ENCODE measurements at places on chromosomes 2 and 18.

- DNase-seq: peak; percentile 33
These were observed 142.1 kb downstream of the CABLES1 start for GRCh38 chr18:23277399-23277798.

DNA sequence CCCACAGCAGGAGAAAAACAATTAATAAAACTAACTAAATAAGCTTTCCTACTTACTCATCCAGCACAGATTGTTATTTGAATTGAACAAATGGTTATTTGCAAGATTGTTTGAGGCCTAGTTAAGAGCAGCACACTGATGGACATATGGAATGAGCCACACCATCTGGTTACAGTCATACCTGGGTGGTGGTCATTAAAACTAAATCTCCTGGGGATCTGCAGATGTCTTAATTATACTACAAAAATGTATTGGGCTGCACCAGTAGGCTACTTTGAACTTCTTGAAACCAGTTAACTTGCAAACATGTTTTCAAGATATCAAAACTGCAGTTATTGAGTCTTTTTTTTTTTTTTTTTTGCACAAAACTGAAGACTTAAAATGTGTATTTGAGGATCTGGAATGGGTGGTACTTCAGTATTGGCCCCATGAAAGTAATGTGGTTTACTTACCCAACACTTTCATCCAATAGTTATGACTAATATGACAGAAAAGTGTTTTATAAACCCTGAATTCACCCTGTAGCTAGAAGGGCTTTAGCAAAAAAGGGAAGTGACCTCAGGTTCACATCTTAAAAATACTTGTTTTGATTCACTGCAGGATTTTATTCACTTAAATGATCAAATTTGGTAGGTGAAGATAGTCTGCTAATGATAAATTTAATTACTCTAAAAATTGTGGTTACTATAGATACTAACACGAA lies 10.8 kb downstream of the AGFG1 start:
- DNase-seq: no peak

DNA sequence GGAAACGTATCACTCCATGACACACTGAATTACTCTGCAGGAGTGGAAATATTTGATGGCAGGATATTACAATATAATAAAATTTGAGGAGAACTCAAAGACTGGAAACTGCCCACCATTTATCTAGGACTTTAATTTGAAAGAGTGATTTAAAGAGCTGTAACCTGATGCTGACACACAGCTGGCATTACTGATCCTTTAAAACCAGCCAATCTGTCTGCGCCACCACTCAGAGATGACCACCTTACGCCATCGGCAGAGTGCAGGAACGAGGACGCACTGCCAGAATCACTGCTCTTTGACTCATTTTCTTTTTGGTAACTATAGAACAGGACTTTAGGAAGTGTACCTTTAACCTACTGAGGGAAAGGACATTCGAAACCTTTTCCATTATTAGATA lies 114.1 kb downstream of the EPB41L3 start:
- no peak for DNase-seq

GRCh38 chr2:39127973-39128372 lies 7.1 kb upstream of the SOS1 start:
- no peak for DNase-seq

DNA sequence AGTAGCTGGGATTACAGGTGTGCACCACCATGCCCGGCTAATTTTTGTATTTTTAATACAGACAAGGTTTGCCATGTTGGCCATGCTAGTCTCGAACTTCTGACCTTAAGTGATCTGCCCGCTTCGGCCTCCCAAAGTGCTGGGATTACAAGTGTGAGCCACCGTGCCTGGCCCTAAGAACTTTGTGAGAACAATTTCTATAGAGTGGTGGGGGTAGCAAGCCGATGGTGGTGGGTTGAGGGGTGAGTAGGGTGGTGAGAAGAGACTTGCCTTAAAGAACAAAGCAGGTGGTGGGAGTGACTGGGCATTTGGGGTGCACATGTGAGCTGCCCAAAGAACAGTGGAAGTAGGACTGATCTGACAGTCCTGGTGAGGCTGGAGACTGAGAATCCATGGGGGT lies 76.0 kb upstream of the ASB18 start:
- no peak for DNase-seq

DNA sequence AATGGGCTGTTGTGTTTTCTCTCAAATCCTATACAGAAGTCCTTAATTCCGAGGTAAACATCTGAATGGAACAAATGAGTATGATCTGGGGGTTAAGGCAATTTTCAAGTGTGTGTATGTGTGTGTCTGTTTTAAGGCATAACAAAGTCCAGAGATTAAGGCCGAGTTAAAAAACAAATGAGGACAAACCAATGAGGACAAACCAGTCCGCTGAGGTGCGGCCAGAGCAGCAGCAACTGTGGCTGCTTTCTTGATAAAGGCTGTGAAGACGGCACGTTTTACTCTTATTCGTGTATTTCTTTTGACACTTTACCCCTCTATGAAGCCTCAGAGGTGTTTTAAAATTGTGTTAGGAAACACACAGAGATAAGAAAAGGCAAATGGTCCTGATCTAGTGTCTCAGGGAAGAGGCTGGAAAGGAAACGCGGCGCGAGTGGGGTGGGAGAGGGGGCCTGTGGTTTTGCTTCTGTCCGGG lies 495 bp upstream of the GULP1 start:
- no peak for DNase-seq

- no peak for DNase-seq
These were observed 72.1 kb downstream of the CABLES1 start for GRCh38 chr18:23207191-23207955.

GRCh38 chr2:202249521-202250253 lies 11.3 kb upstream of the SUMO1 start:
- no peak for DNase-seq

- DNase-seq: peak; percentile 93
These were observed 232.0 kb upstream of the NETO1 start for GRCh38 chr18:73099759-73100158.

DNA sequence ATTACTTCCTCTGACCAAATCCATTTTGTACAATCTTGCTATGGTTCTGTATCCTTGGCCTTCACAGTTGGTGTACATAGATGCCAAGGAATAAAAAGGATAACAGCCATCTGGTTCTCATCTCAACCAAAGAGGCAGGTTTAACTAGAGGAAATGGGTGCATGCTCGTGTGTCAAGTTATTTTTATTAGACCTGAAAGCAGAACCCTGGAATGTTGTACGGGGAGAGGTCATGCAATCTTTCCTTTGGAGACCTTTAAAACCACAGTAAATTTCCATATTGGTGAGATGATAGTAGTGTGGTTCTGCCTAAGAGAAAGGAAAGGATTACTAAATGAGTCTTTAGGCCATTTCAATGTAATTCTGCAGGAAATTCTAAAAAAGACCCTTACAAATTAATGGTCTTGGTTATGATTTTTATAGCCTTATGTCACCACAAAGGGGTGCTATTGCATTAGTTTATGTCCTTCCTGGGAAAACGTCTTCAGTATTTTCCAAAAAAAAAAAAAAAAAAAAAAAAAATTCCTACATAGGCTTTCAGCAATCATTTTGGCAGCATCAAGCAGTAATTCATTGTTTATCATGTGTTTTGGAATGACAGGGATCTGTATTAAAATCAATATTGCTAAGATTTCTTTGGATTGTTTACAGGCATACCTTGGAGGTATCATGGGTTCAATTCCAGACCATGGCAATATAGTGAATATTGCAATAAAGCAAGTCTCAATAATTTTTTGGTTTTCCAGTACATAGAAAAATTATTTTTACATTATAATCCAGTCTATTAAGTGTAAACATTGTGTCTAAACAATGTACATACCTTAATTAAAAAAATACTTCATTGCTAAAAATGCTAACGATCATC lies 270.8 kb downstream of the NYAP2 start:
- peak; percentile 26 for DNase-seq

DNA sequence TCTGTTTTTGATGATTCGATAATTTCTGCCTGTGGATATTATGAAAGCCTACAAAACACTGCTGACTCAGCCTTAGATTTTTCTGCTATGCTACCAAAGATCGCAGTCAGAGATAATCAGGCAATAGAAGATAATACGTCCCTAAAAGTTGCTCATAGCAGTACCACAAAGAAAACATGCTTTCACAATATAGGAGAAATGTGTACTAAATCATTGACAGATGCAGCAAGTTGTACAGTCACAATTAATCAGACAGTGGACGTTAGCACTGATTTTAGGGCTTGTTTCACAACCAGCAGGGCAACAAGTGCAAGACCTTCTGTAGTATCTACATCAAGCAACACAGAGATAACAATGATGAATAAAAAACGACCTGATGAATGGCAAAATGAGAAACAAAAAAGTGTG lies 19.5 kb downstream of the RBM44 start:
- no peak for DNase-seq

- DNase-seq: no peak
These were observed 47.3 kb downstream of the RFTN2 start for GRCh38 chr2:197628043-197628500.

- no peak for DNase-seq
These were observed 46.9 kb downstream of the PSMD14 start for GRCh38 chr2:161355106-161355505.

DNA sequence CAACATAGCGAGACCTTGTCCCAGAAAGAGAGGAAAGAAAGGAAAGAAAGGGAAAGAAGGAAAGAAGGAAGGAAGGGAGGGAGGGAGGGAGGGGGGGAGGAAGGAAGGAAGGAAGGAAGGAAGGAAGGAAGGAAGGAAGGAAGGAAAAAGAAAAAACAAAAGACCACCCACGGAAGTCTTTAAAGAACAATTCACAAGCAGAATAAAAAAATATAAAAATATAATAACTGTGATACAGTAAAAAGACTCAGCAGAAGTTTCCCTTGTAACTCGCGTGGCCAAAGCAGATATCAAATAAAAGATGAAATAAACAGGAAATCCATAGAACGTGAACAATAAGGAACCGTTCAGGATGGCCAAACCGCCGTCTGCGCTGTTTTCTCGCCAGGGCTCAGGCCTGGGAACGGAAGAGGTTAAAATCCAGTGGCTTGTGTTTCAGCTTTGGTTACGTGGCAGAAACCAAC lies 1.2 kb upstream of the SLC1A4 start:
- no peak for DNase-seq

- no peak for DNase-seq
These were observed 32.6 kb upstream of the ANXA4 start for GRCh38 chr2:69709290-69709689.

- DNase-seq: no peak
These were observed 133.5 kb downstream of the ASB1 start for GRCh38 chr2:238560234-238560633.

GRCh38 chr2:120804459-120804858 lies 68.8 kb downstream of the GLI2 start:
- DNase-seq: peak; percentile 33

Data from NCI-H1105 treated with DMSO at 0.1 percent for 48 hours (cell line).